Activated CD8-positive, alpha-beta memory T cell treated with anti-CD3 and anti-CD28 coated beads for 4 hours (primary cell): ENCODE measurements at places on chromosomes 7 and 10.

DNA sequence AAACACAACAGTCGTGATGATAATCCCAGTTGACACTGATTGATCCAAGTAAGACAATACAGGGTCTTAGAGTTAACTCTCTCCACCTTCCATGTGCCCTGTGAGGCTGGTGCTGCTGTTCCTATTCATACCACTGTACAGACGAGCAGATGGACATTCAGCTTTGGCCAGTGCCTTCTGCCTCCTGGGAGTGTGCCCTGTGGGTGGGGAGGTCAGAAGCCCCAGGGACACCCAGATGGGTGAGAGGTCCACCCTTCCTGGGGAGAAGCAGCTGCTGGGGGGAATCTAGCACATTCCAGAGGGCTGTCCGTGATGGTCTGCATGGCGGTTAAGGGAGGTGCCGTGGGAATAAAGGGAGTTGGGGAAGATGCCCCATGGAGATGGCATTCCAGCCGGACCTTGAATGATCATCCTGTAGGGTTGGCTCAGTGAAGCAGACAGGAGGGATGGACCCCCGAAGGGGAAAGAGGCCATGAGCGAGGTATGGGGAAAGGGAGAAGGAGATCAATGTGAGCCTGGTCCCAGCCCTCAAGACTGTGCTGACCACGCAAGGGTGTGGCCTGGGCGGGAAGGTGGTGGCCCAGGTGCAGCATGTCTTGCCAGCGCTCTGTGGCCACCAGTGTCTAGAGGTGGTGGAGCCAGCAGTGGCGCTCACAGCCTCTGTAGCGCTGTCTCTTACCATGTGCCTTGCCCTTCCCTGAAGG is 74.0 kb downstream of the ADCY1 start:
- DNase-seq = no peak

GRCh38 chr10:88840881-88841280 is 10.8 kb downstream of the ANKRD22 start:
- DNase-seq = no peak

GRCh38 chr10:3166496-3167290 is 5.9 kb downstream of the PITRM1 start:
- no peak for DNase-seq

DNA sequence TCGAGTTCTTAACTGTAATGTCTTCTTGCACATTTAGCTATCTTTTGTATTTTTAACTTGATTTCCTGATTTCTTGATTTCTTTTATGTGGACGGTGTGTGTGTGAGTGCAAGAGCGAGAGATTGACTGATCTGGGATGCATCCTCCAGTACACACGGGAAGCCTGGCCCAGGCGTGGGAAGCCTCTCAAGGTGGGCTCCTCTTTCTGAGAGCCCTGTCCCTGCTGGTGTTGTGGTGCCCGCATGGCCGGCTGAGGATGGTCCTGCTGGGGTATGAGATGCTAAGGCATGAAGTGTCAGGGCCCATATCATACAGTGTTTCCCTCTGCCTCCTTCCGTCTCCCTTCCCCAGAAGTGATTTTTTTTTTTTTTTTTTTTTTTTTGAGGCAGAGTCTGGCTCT is 130.8 kb upstream of the TCERG1L start:
- no peak for DNase-seq

GRCh38 chr7:150586068-150586784 is 19.0 kb downstream of the GIMAP4 start:
- DNase-seq = no peak

DNA sequence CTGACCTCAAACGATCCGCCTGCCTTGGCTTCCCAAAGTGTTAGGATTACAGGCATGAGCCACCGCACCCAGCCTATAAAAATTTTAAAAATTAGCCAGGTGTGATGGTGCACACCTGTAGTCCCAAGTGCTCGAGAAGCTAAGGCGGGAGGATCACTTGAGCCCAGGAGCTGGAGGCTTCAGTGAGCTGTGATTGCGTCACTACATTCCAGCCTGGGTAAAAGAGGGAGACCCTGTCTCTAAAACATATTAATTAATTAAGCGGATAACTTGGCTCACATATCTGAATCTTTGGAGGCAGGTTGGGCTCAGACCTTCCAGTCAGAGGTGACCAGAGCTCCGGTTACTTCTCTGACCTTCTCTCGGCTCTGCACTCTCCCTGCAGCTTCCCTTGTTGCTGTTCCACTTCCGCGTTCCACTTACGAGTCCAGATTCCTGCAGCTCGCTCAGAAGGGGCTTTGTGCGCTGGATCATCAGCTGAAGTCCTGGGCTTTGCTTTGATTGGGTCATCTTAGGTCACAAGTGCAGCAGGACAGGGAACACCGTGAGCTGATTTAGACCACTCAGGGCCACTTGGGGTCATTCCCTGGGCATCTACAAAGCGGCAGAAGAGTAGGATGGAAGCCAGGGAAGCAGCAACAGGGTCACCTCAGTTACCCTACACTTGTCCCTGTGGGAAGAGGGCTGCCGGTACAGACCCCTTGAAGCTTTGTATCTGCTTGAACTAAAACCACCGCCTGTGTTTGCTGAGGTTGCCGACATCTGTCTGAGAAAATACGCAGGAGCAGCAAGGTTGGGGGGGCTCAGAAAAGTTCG is 2.0 kb upstream of the ARPC1B start:
- no peak for DNase-seq

GRCh38 chr7:55477781-55478374 is 94.4 kb downstream of the VOPP1 start:
- no peak for DNase-seq

GRCh38 chr7:123770378-123770777 is 21.6 kb upstream of the WASL start:
- DNase-seq = no peak

GRCh38 chr10:31804352-31804810 is 124.2 kb downstream of the ARHGAP12 start:
- DNase-seq = no peak

GRCh38 chr7:132255898-132256297 is 320.4 kb downstream of the PLXNA4 start:
- no peak for DNase-seq

DNA sequence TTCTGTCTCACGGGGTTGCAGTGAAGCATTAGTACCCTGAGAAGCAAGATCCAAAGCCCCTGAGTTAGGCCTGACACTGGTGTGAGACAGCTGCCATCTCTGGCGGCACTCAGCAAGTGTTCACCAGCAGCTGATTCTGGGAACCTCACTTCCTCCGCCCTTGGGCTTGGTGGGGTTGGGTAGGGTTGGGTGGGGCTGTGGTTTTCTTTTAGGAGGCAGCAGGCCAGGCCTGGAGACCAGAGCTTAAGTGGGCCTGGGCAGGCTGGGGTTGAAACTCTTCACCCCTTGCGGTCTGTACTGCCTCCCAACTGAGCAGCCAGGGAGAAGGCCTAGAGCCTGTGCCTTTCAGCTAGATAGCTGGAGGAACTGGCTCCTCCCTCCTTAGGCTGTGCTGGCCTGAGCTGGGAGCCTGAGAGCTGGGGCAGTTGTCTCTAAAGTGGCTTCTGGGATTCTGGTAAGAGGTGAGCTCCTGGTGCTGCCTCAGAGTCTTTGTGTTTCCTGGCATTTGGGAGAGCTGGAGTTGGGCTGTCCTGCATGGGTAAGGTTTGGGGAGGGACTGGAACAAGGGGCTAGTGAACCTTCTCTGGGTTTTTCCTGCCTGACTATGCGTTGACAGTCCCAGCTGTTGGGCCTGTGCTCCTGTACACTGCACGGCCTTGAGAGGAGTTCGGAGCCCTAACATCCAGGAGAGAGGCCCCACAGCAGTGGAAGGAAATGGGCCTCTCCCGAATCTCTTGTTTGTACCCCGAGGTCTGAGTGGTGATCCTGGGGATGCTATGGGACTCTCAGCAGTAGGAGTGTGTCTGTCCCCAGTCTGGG is 5.1 kb downstream of the TSPAN14 start:
- no peak for DNase-seq

DNA sequence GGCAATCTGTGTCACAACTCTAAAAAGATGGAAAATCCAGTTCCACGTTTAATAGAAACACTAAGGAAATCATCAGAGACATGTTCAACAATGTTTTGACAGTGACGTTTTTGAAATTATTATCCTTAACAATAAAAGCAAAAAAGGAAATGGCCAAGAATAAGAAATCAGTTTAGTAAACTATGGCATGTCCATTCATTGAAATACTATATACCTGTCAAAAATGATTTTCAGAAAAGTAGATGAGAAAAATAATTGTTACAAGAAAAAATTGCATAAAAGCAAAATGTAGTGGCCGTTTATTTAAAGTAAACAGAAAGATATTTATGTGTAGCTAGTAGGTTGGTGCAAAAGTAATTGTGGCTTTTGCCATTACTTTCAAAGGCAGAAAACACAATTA is 345.4 kb upstream of the NPSR1 start:
- no peak for DNase-seq

GRCh38 chr7:105011831-105012502 is 2.0 kb upstream of the KMT2E start:
- DNase-seq = no peak

DNA sequence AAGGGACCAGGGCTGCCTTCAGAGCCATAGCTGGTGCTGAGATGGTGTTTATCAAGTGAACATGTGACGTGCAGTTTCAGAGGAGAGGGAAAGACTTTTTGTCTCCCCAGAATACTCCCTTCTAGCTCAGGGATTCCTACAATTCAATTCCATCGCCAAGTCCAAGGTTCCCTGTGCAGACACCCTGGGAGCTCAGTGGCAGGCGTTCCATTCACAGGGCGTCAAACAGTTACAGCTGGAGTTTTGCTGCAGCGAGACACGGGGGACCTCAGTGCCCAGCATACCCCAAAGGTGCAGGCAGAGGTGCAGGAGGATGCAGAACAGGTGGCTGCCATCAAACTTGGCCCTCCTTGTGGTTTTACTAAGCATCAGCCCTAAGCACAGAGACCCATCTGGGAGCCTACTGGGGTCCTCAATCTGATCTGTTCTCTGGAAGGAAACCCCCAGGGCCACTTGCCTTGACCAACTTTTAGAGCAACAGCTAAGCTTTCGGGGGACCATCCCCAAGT is 846 bp upstream of the CALML5 start:
- no peak for DNase-seq

- DNase-seq = no peak
Observed at GRCh38 chr10:78513330-78513729, 479.7 kb downstream of the RPS24 start.

DNA sequence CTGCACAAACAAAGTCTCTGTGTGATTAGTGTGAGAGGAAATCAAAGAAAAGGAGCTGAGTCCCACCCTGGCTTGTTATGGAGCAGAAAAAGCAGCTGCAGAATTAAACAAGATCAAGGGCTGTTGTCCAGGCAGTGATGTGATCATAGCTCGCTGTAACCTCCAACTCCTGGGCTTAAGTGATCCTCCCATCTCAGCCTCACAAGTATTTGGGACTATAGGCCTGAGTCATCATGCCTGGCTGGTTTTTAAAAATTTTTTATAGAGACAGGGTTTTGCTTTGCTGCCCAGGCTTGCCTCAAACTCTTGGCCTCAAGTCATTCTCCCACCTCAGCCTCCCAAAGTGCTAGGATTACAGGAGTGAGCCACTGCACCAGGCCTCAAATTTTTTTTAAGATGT is 88.9 kb downstream of the IPMK start:
- DNase-seq = no peak

DNA sequence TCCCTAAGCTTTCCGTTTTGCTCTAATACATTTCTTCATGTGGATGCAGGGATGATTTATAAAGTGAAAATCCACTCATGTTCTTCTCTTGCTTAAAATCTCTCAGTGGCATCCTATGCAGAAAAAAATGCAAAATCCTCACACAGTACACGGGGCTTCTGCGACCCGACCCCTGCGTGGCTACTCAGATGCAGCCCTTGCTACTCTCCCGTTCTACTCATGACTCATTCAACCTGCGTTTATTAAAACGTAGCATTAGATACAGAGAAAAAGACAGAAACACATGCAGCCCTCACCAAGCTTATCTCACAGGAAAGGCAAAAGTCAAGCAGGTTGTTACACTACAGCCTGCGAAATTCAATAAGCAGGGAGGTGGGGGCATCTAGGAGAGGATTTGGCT is 284.4 kb upstream of the PFKP start:
- no peak for DNase-seq

DNA sequence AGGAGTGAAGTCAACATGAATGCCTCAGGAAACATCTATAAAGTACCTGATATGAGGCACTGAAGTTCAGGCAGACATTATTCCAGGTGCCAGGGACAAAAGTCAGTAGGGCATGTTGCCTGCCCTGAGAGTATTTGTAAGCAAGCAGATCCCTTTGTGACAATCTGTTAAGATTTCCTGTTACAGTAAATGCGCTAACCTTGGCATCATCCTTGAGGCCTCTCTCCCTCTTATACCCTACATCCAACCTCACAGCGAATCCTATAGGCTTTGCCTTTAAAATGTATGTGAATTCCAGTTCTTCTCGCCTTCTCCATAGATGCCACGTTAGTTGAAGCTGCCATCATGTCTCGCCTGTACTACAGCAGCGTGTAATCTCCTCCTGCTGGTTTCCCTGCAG is 165.3 kb downstream of the DNAH11 start:
- no peak for DNase-seq

GRCh38 chr10:113995201-113995600 is 48.5 kb upstream of the ADRB1 start:
- DNase-seq = no peak

GRCh38 chr7:44153948-44154335 is 12.8 kb upstream of the MYL7 start:
- DNase-seq = no peak

DNA sequence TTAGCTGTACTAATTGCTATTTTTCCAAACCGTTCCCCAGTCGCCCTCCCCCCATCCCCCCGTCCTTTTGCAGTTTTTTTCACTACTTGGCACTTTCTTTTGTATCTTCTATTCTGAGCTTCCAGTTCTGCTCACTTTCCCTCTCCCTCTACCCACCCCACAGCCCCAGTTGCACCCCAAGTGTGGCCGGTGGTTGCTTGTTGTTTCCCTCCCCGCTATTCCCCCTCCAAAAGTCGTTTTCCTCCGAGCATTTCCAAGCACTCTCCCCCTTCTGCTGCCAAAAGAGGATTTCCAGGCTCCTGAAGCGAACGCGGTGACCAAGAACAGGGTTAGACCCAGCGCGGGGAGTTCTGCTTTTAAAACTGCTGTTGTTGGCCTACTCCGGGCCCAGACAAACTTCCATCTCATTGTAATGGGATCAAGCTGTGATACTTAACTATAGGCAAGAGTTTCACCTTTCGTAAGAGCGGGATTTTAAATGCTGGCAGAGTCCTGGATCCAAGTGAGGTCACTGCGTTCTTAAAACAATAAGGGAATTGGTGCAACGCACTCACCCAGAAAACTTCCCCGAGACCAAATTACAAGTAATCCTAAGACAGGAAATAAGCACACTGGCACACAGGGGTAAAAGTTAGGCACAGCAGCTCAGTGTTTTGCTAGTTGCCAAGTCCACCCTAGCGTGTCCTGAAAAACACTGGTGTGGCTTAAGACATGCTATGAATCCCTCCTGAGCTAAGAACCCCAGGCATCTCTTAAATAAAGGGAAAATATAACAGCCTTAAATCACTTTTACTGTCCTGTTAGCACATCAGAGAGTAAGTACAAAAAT is 1.5 kb upstream of the RGS10 start:
- DNase-seq = no peak

- no peak for DNase-seq
Observed at GRCh38 chr7:47073284-47073683, 508.6 kb downstream of the TNS3 start.

DNA sequence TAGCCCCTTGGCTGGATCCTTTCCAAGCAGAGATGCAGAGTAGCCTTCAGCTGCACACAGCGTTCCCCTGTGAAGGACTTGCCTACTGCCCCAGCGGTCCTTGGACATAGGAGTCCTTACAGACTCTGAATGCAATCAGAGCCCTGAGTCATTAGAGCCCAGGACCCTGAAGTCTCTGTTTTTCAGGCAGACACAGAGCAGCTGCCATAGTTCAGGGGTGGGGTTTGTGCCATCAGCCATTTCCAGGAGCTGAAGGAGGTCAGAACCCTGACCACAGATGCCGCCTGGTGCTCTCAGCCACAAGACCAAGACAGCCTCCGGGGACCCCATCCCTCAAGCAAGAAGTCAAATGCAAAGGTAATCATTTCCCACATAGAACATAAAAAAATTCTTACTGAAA is 32.8 kb upstream of the WDFY4 start:
- DNase-seq = no peak
